Urothelium cell line (cell line): ENCODE measurements at places on chromosomes 2 and 18.
A peak's percentile ranks its signal among the peaks of the same experiment; 100 is the strongest.

- DNase-seq = no peak
These were observed 21.5 kb downstream of the ITGB1BP1 start for GRCh38 chr2:9401646-9402371.

DNA sequence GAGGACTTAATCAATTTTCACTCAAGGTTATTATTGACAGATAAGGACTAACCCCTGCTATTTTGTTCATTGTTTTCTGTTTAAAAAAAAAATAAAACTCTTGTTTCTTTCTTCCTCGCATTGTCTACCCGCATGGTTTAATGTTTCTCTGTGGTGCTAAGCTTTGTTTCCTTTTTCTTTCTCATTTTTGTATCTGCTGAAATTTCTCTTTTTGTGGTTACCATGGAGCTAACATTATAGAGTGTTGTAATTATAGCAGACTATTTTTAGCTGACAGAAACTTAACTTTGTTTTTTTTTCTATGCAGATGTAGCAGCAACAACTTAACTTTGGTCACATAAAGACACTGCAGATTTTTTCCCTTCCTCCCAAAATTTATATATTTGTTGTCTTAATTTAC is 43.1 kb upstream of the CHN1 start:
- DNase-seq = no peak

GRCh38 chr2:127074358-127074757 is 32.6 kb downstream of the BIN1 start:
- DNase-seq = no peak

GRCh38 chr2:235728800-235729556 is 235.1 kb downstream of the AGAP1 start:
- no peak for DNase-seq

DNA sequence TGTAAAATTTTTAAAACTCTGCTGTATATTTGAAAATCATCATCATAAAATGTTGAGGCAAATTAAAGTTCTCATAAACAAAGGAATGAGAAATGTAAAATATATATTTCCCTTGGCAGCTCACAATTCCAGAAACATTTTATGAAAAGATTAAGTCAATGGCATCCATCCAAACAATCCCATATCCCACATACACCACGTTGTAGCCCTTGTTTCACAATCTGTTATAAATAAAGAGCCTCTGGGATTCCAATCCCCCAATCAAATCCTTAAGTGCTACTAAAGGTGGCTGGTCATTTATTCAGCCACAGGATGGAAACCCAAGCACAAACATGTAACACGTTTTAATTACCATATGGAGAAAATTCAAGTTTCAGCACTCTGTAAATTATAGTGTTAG is 51.7 kb downstream of the GFPT1 start:
- DNase-seq = no peak

GRCh38 chr2:12685145-12685544 is 31.6 kb upstream of the TRIB2 start:
- DNase-seq = no peak

GRCh38 chr2:127320067-127320466 is 26.1 kb upstream of the ERCC3 start:
- DNase-seq = no peak

GRCh38 chr2:28313220-28313784 is 79.4 kb upstream of the FOSL2 start:
- no peak for DNase-seq

DNA sequence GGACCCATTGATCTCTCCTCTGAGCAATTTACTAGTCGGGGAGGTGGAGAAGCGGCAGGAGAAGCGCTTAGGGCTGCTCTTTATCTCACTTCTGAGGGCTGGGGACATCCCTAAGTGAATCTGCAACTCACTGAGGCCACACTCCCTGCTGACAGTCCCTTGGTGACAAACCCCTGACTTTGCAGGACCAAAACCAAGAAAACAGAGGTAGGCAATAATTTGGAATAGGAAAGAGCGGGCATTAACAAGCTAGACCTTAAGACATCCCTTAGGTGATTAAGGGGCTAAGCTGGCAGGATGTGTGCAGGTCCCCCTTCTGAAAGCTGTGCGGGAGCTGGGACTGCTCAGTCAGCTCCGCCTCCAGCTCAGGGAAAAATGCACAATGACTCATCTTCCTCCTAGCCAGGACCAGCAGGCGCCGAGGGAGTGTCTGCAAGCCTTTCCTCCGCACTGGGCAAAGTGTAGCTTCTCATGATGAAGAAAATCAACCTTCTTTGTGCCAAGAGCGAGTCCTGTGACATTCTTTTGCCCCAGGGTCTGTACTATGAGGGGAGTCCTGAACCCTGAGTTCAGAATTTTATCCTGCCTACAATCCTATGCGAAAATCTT is 63.3 kb downstream of the BOD1L2 start:
- DNase-seq = peak; percentile 83

DNA sequence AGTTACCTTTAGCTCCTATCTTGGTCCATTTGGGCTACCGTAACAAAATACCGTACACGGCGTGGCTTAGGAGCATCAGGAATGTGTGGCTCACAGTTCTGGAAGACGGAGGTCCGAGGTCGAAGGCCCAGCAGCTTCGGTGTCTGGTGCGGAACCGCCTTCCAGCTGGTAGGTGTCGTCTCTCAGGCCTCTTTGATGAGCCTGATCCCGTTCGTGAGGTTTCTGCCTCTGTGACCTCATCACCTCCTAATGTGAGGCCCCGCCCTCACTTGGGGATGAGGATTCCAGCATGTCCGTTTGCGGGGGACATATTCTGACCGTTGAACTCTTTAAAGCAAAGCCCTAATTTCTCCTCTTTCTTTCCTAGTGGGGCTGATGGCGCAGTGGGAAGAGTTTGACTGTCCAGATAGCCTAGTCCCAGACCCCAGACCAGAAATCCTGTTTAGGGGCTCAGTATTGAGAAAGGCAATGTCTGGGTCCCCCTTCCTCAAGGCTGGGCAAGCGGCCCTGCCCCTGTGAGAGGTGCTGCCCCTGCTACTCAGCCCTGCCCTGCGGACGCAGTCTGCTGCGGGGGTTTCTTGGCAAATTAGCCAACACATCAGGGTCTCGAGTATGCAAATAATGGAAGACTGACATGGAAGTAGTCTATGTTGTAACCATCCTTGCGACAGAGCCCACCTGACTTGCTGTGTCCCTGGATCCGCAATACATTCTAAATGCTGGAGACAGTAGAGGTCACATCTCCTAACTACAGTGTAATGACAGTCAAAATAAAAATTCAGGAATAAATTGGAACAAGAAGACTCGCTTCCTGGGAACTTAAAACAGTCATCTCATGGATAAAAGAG is 128.0 kb downstream of the ASB1 start:
- DNase-seq = no peak

DNA sequence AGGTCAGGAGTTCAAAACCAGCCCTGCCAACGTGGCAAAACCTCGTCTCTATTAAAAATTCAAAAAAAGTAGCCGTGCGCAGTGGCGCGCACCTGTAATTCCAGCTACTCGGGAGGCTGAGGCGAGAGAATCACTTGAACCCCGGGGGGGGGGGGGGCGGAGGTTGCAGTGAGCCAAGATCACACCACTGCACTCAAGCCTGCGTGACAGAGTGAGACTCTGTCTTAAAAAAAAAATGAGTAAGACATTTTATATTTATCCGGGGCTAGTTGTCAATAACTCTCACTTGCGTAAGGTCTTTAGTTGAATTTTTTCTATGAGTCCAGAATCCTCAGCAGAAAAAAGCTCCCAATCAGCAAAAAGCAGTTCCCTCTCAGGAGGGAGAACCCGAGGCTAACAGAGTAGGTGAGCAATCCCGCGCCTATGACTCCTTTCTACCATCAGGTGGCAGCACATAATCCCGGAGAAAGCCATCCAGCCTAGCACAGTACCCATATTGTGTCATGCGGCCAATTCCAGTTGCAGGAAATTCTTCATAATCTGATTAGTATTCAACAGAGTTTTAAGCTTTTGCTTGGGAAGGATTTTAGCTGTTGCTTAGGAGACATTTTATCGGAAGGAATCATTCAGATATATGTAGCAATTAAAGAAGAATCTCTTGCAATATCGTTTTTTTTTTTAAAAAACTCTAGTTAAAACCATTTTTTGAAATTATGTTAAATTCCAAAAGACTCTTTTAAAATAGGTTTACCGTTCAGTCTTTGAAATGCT is 11.9 kb upstream of the CRYGA start:
- DNase-seq = peak; percentile 85

DNA sequence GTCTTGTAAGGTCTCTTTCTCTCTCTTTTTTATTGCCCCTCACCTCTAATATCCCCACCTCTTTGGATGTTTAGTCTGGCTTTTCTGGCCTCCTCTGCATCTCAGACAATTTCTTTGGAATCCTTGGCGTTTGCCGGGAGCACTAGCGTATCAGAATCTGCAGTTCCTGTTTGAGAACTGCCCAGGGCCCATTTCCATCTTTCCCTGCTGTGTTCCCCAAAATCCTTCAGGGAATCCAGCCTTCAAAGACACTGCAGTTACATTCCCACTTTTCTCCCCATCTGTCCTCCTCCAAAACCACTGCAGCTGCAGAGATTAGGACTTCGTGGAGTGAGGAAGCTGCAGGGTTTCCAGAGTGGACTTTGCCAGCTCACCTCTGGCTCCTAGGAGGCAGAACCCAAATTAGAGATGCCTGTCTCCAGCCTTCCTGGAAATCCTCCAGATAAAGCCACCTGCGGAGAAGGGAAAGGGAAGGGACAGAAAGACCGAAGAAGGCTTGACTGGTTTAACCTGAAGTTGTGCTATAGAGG is 2.7 kb downstream of the VSNL1 start:
- no peak for DNase-seq

DNA sequence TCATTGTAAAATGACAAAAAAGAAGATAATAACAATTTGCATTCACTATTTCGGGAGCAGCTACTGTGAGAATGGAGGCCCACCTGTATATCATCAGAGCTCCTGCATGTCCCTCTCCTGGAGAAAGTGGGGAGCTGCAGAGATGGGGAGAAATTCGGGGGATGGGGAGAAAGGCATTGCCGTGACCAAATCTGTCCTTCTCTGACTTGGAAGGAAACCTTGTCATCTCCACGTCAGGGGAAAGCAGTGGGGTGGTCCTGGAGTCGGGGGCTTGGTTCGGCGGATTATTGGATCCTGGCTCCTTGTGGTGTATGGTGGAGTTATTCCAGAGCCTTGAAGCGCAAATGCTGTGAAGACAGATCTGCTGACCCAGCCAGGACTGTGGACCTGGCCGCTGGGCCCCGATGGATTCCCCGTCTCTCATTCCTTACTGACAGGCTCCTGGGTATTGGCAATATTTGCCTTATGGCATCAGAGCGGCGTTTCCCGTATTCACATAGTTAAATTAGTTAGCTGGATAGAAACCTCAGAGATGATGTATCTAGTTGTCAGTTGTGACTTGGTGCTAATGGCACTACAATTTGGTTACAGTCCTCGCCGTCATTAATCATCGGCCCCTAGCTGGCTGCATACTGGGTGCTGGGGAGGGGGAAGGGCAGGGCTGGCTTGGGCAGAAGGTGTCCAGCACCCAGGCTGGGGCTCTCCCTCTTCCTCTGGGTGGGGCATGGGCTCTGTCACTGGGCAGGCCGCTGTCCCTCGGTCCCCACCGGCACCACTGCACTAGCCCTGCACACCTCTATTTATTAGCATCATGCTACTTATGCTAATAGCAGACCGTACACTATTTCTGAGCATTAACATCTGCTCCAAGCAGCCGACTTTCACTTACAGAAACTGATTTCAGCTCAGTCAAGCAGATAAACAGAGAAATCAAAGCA is 31.7 kb downstream of the CELF4 start:
- peak; percentile 9 for DNase-seq

DNA sequence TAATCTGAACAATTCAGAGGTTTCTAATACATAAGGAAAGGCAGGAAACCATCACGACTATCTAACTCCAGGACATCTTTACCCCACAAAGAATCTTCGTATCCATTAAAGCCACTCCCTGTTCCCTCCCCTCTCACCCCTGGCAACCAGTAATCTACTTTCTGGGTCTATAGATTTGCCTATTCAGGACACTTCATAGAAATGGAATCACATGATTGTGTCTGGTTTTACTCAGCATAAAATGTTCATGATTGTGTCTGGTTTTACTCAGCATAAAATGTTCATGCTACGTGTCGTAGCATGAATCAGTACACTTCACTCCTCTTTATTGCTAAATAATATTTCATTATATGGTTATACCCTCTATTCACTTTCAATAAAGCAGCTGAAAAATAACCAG is 11.6 kb downstream of the FECH start:
- no peak for DNase-seq

DNA sequence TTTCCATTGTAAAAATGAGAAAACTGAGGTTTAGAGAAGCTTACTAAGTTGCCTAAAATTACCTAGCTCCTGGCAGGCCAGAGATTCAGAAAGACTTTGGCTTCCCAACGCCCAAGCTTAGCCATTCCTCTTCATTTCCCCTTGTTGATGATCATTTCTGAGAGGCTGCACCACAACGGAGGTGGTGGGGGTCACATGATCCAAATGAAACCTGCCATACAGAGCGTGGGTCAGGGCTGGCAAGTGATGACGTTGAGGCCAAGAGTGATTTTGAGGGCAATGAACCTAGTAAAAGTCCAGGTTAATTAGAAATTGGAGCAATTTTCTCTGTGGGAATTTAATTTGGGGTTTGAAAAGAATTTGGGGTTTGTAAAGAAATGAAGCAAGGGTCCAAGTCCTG is 109.9 kb downstream of the TMEM182 start:
- DNase-seq = no peak

- no peak for DNase-seq
These were observed 27.7 kb upstream of the LYPD1 start for GRCh38 chr2:132697556-132698205.

DNA sequence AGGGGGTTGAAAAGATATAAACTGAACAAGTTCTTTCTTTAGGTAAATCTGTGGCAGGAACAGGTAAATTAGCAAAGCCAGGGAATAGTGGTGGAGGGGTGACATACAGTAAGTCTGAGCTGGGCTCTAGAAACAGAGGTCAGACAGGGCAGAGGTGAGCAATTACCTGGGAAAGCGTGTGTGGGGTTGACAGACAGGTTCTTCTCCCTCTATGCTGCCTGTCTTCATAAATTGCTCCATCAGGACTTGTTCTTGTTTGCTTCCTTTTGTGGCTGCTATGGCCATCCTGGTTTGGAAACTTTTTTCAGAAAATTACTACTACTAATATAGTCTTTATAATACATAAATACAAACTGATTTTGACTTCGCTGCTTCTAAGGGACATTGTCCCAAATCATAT is 3.4 kb upstream of the ANKRD12 start:
- no peak for DNase-seq

- no peak for DNase-seq
These were observed 85.7 kb downstream of the CEP192 start for GRCh38 chr18:13076886-13077285.

GRCh38 chr2:27890924-27891672 is 569 bp downstream of the BABAM2 start:
- DNase-seq = peak; percentile 68
